Activated T-cell treated with anti-CD3 and anti-CD28 coated beads for 1 hour (primary cell): ENCODE measurements at places on chromosomes 11 and 22.

DNA sequence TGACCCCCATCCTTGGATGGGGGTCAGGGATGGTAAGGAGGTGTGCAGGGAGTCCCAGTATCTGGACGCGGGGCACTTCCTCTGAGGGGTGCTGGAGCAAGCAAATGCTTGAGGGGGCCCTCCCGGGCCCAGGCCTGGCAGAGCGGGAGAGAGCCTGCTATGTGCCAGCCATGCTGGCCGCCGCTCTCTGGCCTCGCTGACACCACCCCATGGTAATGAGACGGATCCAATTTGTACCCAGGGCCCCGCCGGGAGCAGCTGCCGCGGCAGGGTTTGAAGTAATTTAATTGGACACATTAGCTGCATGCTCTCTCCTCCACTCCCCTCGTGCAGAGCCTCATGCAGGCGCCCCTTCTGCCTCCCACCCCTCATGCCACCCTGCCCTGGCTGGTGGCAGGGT lies 6.3 kb downstream of the SYT7 start:
- no peak for DNase-seq

DNA sequence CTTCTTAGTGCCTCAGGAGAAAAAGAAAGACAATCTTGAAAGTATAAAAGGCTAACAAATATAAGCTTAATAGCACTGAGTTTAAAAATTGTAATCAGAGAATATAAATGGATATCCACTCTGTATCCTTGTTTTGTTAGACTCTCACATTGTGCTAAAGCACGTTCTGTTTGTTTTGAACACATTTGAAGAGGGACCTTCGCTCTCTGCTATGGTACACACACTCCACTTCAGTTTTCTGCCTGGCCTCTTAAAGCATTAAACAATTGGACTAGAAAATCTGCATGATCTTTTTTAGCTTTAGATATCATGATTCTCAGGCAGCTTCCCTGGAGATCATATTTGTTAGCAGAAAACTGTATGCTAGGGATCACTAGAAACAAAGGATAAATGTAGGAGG lies 40.3 kb upstream of the PGR start:
- DNase-seq: no peak

DNA sequence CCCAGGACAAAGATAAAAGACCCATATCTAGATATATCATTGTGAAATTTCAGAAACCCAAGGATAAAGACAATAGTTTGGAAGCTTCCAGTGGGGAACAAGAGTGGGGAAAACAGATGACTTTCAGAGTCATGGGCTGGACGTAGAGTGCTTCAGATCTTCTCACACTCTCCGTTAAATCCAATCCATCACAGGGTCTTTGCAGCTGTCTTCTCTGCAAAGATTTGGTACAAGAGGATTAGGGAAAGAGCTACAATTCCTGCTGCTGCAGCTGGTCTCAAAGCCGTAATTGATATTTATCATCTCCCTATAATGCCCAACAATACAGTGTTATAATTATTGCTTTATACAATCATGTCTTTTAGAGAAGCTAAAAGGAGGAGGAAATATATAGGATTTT lies 63.4 kb upstream of the CLPB start:
- no peak for DNase-seq

GRCh38 chr11:66287889-66288670 lies 863 bp downstream of the YIF1A start:
- no peak for DNase-seq

- DNase-seq: no peak
Measured at GRCh38 chr11:34050581-34051348, 766 bp upstream of the CAPRIN1 start.

DNA sequence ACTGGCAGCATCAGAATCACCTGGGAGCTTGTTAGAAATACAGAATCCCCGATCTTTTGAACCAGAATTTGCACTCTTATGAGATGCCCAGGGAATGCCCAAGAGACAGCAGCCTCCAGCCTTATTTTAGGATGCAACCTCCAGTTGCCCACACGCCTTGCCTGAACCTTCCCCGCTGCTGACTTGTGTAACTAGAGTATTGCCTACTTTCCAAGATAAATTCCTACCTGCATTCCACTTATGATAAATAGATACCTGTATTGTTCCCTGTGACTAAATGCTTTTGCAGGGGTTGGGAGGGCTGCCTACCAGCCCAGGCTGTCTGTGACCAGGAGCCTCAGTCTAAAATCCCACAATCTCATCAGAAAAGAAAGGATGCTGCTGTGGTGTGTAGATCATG lies 44.3 kb upstream of the HMGXB4 start:
- no peak for DNase-seq

GRCh38 chr11:32510039-32510438 lies 73.6 kb upstream of the EIF3M start:
- no peak for DNase-seq

DNA sequence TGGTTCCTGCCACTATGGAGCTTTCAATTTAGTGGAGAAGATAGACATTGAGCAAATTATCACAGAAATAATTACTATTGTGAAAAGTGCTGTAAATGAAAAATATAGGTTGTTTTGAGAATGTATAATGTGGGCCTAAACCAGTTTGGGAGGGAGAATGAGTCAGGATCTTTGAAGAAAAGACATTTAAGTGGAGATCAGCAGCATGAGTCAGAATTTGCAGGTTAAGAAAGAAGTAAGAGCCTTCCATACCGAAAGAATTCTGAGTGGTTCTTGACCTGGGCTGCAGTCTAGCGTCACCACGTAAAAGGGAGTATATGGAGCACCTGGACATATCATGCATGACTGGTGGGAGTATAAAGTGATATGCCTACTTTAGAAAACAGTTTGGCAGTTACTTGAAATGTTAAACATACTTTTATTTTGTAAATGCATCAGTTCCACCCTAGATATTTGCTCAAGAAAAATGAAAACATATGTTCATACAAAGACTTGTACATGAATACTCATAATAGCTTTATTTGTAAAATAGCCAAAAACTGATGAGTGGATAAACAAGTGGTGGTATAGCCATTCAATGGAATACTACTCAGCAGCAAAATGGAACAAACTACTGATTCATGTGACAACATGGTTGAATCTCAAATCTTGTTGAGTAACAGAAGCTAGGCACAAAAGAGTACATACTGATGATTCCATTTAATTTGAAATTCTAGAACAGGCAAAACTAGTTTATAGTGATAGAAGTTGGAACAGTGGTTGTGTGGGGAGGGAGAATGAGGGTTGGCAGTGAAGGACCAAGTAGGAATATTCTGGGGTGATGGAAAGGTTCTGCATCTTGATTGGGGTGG lies 99.2 kb downstream of the STIM1 start:
- DNase-seq: no peak

DNA sequence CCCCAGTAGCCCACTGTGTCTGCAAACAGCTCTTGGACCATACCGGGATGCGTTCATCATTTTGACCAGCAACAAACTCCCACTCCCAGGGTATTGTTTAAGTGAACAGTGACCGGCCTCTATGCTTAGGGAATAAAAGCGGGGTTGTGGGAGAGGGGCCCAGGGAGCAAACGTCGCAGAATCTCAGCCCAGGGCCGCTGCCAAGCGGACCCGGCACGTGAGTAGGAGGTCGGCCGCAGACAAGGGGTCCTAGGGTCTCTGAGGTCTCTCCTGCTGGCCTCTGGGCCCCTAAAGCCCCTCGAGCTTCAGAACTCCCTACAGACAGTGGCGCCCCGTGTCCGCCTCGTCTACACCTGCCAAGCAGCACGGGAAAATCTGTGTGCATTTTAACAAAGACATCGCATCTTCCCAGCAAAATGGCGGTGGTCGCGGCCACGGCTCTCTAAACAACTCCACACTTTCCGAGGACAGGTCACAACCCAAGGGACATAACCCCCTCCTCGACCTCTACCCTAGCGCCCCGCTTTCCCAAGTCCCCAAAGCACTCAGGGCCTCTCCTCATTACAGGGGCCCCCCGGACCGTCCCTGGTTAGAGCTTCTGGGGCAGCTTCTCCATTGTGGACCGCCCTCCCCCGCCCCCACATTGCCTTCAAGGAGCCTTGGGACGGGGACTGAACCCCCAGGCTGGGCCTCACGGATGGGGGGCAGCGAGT lies 3.9 kb upstream of the GCAT start:
- no peak for DNase-seq

DNA sequence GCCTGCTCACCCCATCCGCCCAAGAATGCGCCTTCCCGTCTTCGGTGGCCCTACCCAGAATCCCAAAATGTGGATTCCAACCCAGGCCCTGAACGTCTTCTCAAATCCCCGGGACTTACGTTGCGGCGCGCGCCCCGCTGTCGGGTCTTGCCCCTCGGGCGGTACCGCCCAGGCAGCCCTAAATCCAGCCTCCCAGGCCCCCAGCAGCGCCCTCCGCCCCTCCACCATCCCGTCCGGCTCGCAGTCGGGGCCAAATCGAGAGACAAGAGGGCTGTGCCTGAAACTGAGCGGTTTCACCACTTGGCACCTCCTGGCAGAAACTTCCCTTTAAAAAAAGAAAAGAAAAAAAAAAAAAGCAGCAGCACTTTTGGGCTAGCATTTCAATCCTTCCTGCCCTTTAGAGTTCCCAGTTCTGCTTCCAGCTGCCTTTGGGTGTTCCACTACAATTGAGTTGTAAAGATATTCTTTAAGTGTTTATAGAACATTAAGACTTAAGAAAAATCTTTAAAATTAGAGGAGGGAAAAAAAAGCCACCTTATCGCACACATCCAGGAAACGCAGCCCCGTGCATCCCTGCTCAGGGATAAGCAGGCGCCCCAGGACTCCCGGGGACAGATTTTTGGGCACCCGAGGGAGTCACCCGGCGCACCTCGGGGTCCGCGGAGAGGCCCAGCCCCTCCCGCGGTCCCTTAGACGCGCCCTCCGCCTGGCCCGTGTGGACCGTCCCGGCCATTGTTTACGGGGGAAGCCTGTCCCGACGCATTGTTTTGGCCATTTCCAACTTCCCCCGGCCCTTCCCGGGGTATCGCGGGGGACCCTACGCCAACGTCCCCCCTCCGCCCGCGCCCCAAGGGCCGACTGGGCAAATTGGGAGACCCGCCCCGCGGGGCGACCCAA lies 57.6 kb downstream of the KCNJ4 start:
- DNase-seq: no peak

DNA sequence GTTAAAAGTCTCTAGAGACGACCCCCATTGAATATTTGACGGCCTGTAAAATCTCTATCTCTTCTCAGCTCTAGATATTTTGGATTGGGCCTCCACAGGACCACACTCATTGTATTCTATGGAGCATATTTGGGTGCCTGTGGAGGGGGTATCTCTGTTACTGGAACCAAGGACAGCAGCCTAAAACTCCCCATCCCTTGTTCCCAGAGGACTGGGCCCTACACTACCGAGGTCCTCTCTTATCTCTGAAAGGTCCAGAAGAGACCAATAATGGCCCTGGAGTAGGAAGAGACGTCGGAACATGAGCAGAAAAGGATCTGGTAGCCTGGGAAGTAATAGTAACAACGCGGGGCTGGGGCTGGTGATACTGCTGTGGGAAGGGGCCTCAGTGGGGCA lies 542 bp downstream of the HPS4 start:
- no peak for DNase-seq

- no peak for DNase-seq
Measured at GRCh38 chr11:27563201-27563600, 56.6 kb upstream of the LIN7C start.
